RPMI8226 (cell line): ENCODE measurements at places on chromosomes 7 and 10.

- no peak for DNase-seq
These were observed 5.5 kb downstream of the CHUK start for GRCh38 chr10:100223879-100224278.

DNA sequence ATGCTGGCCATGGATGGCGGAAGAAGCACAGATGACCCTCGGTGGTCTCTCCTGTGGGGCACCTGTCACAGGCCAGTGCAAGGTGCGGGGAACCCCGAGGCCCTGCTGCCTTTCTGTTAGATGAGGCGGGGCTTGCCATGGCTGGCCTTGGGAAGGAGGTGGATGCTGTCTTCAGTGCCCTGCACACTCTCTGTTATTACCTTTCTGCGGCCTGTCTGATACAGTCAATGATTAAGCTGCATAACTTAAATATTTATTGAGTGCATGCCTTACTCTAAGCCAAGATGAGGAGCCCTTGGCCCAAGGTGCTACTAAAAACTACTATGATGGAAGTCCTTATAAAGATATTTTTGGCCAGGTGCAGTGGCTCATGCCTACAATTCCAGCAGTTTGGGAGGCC lies 36.7 kb upstream of the MNX1 start:
- DNase-seq: no peak

GRCh38 chr10:20007426-20007825 lies 191.2 kb downstream of the PLXDC2 start:
- DNase-seq: no peak

- no peak for DNase-seq
These were observed 155.3 kb upstream of the AKR1E2 start for GRCh38 chr10:4670737-4671136.

- DNase-seq: no peak
These were observed 217.0 kb downstream of the MAGI2 start for GRCh38 chr7:79236352-79237028.

- no peak for DNase-seq
These were observed 74.9 kb downstream of the NUDCD3 start for GRCh38 chr7:44415510-44415909.
